NCI-H2171 treated with DMSO at 0.1 percent for 48 hours (cell line): ENCODE measurements at places on chromosomes 4 and X.
A peak's percentile ranks its signal among the peaks of the same experiment; 100 is the strongest.

GRCh38 chr4:81412946-81413495 is 58.7 kb downstream of the RASGEF1B start:
- peak; percentile 56 for DNase-seq

GRCh38 chr4:142565771-142566170 is 280.3 kb downstream of the INPP4B start:
- DNase-seq = no peak

- DNase-seq = no peak
These were observed 136.1 kb upstream of the WDFY3 start for GRCh38 chr4:85102606-85103005.

- DNase-seq = no peak
These were observed 452.7 kb upstream of the HS3ST1 start for GRCh38 chr4:11881364-11881763.

DNA sequence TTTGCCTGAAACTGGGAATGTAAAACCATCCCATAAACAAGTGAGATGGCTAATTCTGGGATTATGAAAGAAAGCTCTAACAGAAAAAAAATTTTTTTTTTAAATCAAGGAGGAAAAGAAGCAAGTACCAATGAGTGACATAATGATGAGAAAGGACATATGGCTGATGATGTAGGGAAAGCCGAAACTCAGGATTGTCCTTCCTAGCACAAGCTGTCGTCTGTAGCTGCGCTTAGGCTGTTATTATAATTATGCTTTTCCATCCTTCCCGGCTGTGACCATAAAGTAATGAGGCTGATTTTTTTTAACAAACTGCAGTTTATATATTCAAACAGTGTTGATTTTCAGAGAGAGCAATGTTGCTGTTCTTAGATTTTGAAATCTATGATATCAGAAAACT is 209.8 kb upstream of the NOCT start:
- DNase-seq = peak; percentile 57

GRCh38 chr4:182840108-182840507 is 77.1 kb downstream of the DCTD start:
- no peak for DNase-seq

GRCh38 chrX:148282504-148282903 is 217.9 kb upstream of the AFF2 start:
- DNase-seq = no peak

- DNase-seq = no peak
These were observed 3.9 kb downstream of the RPL10 start for GRCh38 chrX:154401918-154402621.

- DNase-seq = no peak
These were observed 67.8 kb downstream of the SMC1A start for GRCh38 chrX:53354669-53355068.

DNA sequence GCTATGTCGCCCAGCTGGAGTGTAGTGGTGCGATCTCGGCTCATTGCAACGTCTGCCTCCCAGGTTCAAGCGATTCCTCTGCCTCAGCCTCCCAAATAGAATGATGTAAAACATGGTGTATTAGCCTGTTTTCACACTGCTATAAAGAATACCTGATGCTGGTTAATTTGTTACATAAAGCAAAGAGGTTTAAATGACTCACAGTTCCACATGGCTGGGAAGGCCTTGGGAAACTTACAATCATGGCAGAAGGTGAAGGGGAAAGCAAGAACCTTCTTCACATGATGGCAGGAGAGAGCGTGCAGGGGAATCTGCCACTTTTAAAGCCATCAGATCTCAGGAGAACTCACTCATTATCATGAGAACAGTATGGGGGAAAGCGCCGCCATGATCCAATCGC is 1191.8 kb downstream of the ARAP2 start:
- DNase-seq = no peak

GRCh38 chr4:158094413-158095134 is 78.3 kb downstream of the GASK1B start:
- DNase-seq = no peak

- DNase-seq = no peak
These were observed 34.0 kb upstream of the BMP15 start for GRCh38 chrX:50876551-50876950.
